AG04450 (cell line): ENCODE measurements at places on chromosomes 11 and 22. TPM values are rescaled to one million over a fixed set of nuclear protein-coding genes. Genes with fewer than 3 reads are reported as not detected.

DNA sequence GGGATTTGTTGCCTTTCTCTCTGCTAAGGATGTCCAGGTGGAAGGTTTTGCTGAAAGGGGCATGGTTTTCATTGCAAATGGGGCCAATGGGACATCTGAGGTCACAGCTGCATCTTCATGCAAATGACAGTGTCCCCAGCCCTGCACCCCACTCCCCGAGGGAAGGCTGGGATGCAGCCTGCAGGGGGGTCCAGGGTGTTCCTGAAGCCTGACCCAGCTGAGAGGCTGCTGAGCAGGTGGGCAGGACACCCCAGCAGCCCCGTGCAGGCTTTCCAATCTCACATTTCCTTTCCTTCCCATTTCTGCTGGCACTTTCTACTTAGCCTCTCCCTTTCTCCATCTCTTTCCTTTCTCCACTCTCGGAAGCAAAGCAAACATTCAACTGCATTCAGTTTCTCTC is 78.3 kb downstream of the SCN3B start:
- no peak for DNase-seq

DNA sequence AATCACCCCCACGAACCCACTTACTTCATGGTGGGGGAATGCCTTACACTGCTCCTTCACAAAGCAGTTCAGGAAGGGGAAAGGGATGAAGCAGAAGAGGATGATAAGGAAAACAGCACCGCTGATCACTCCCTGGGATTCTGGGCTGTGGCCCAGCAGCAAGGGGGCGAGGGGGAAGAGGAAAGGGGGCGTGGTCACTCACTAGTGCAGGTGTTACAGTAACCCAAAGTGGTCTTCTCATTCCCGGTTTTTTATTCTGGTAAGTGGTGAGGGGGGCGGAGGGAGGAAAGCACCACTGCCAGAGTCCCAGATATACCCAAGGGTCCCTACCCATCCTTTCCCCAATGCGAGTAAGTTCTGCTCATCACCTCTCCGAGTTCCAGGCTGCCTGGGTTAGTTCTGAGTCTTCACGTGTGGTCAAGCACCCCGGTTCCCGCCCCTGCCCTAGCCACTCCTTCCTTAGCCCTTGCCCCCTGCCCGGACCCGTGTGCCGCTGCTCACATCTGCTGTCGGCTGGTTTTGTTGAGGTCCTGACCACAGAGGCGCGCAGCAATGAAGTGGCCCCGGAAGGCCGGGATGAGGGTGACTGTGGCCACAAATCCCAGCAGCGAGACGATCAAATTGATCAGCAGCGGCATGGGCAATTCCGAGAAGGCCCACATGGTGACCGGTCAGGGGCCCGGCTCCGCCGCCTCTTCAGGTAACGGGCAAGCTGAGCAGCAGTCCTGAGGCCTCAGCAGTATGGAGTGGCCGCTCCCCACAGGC is 477 bp downstream of the DPAGT1 start:
- DNase-seq, result no peak

DNA sequence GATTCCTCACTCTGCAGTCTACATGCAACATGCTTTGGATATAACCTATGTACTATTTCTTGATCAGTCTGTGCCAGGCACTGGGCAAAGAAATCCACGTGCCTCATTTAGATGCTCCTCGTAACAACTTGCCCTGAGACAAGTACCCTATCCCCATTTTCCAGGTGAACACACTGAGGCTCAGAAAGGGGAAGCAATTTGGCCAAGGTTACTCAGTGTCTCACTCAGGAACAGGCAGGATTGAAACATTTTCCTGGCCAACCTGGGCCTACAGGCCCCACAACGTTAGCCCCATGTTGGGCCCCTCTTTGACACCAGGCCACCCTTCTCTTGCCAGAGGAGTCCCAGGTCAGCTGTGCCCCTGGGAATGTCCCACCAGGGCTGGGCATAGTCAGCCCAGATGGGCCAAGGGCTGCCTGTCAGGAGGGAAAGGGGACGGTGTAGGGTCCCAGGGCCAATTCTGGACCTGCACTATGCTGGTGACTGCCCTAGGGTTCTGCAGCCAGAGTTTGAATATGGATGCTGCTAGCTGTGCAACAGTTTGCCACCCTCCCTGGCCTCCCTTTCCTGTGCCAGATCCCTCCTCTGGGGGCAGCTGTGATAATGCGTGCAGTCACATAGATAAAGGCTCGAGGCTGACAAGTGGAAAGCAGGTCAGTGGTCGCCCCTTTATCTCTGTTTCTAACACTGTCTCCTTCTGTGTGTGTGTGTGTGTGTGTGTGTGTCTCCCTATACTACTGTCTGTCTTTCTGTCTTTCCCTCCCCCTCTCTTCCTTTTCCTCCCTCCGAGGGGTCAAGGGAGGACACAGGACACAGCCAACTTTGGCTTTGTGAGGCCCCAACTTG is 10.4 kb upstream of the EMID1 start:
- DNase-seq, result no peak

GRCh38 chr11:22458161-22458560 is 120.0 kb downstream of the SLC17A6 start:
- no peak for DNase-seq

GRCh38 chr11:71286701-71287643 is 34.6 kb upstream of the SHANK2 start:
- DNase-seq, result peak; percentile 76

TMEM138 gene
- 71.7 and 79.2 TPM in 2 replicates for polyA plus RNA-seq

OR8G1 gene
- not detected in 2 replicates for polyA plus RNA-seq

C22orf15 gene
- 2.1 and 2.9 TPM in 2 replicates for polyA plus RNA-seq

OR56A4 gene
- not detected in 2 replicates for polyA plus RNA-seq
